ENCODE measurements at places on chromosomes 2 and 18. TPM values are rescaled to one million over a fixed set of nuclear protein-coding genes. Genes with fewer than 3 reads are reported as not detected.

BCL11A gene
- total RNA-seq: 0.03 TPM

PROKR1 gene
- not detected for total RNA-seq

NEU4 gene
- not detected for total RNA-seq

KRCC1 gene
- 25.0 TPM for total RNA-seq

FLACC1 gene
- 5.5 TPM for total RNA-seq

VWC2L gene
- total RNA-seq: not detected

NT5DC4 gene
- total RNA-seq: not detected

IL1R2 gene
- total RNA-seq: not detected

RESP18 gene
- total RNA-seq: not detected

B4GALT6 gene
- 0.86 TPM for total RNA-seq

FHOD3 gene
- not detected for total RNA-seq

GAD1 gene
- total RNA-seq: 0.48 TPM

PSTPIP2 gene
- 12.8 TPM for total RNA-seq
